Caki2 (cell line): ENCODE measurements at places on chromosomes 1 and 21. TPM values are rescaled to one million over a fixed set of nuclear protein-coding genes. Genes with fewer than 3 reads are reported as not detected.
A peak's percentile ranks its signal among the peaks of the same experiment; 100 is the strongest.

The FCRL6 gene
- total RNA-seq, result not detected in 2 replicates

The LORICRIN gene
- not detected in 2 replicates for total RNA-seq

The RIT1 gene
- total RNA-seq, result 58.6 and 109 TPM in 2 replicates

The AQP10 gene
- total RNA-seq, result not detected in 2 replicates

The CACNA1S gene
- total RNA-seq, result not detected in 2 replicates

The DIP2A gene
- 14.6 and 16.8 TPM in 2 replicates for total RNA-seq

The PDC gene
- not detected in 2 replicates for total RNA-seq

The OR2T27 gene
- total RNA-seq, result not detected in 2 replicates

The MAN1A2 gene
- total RNA-seq, result 5.3 and 11.6 TPM in 2 replicates

The CFHR1 gene
- 1.0 TPM in 1 of 2 replicates, not detected in the other for total RNA-seq

- DNase-seq, result no peak
Measured at GRCh38 chr1:111366256-111366655, 61.3 kb downstream of the OVGP1 start.

DNA sequence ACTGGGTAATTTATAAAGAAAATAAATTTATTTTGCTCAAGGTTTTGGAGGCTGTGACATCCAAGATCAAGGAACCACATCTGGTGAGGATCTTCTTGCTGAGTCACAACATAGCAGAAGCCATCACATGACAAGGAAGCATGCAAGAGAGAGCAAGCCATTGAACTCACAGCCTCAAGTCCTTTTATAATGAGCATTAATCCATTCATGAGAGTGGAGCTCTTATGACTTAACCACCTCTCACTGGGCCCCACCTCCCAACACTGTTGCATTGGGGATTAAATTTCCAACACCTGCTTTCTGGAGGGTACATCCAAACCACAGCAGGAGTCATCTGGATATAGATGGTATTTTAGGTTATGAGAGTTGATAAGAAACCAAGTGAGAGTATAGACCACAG, 20.6 kb upstream of the EGLN1 start:
- DNase-seq, result no peak

GRCh38 chr1:22245100-22245650, 102.3 kb upstream of the WNT4 start:
- DNase-seq, result no peak

DNA sequence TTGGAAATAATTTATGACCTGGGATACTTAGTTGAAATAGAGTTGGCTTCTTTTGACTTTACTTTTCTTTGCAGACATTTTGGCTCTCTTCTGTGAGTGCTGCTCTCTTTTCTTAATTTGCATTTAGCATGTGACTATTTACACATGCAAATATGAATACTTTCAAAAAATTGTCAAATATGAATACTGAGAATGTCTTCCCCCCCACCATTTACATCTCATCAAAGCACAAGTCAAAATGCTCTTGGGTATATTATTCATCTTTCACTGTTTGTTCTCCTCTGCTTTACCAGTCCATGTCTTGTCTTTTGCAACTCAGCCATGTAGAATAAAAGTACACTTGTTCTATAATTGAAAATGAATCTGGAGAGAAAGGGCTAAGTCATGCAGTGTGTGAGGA, 126.5 kb downstream of the HHIPL2 start:
- no peak for DNase-seq

GRCh38 chr1:153546796-153547559, 1.4 kb upstream of the S100A4 start:
- DNase-seq, result no peak

DNA sequence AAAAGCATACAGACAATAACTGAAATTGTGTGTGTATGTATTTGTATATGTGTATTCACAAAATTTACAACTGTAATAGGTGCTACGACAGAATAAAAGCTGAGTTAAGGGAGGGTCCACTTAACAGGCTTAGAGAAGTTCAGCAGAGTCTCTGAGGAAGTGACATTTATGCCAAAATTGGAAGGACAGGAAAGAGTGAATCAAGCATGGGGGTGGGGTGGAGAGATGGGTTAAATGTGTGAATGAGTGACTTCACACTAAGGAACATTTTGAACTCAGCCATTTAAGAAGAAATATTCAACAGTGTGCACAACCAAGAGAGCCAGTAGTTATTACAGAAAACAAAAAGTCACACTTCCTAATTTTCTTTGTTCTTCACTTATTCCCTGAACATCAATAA, 53.8 kb upstream of the RGS1 start:
- no peak for DNase-seq

DNA sequence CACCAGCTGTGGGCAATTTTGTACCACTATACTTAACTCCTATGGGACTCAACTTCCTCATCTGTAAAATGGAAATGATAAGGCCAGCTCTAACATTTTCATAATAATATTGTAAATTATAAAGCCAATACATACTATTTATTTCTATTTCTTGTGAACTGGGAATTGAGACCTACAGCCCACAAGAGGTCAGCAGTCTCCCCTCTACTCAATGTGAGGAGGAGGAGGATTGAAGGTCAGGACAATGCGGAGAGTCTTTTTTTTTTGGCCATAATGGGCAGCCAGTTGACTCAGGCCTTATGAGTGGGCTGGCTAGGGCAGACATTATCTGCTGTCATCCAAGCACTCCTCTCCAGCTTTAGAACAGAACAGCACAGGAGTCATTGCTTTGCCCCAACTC, 90.5 kb downstream of the NUF2 start:
- no peak for DNase-seq

GRCh38 chr1:46449223-46450159, 40.1 kb upstream of the DMBX1 start:
- no peak for DNase-seq

- DNase-seq, result peak; percentile 66
Measured at GRCh38 chr1:63746129-63746864, 27.5 kb upstream of the ROR1 start.

DNA sequence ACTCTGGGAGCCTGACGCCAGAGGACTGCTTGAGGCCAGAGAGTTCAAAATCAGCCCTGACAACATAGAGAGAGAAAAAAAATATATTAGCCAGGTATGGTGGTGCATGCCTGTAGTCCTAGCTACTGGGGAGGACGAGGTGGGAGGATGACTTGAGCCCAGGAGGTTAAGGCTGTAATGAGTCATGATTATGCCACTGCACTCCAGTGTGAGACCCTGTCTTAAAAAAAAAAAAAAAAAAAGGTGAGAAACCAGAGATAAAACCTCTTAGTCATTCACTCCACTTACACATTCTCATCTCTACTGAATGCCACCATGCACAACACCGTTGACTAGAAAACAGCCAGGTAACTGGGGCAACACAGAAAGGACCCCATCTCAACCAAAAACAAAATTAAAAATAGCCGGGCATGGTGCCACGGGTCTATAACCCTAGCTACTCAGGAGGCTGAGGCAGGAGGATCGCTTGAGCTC, 178.1 kb downstream of the SLC45A1 start:
- DNase-seq, result peak; percentile 46

DNA sequence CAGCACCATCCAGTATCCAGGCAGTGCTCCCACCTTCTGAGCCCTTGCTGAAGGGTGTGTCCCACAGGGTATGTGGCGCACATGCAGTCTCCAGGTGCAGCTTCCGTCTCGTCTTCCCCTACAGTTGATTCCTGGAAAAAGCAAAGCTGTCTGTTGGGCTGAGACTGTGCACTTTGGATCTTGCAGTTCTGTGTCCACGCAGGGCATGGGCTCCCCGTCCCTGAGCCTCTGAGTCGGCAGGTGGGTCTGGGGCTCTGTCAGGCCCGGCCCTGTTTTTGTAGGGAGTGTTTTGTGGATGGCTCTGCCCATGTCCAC, 32.8 kb downstream of the SNAP47 start:
- DNase-seq, result no peak

GRCh38 chr1:70719154-70719553, 308.1 kb downstream of the CTH start:
- DNase-seq, result no peak
